MG63 (cell line): ENCODE measurements at places on chromosomes 3 and 15. TPM values are rescaled to one million over a fixed set of nuclear protein-coding genes. Genes with fewer than 3 reads are reported as not detected.

DNA sequence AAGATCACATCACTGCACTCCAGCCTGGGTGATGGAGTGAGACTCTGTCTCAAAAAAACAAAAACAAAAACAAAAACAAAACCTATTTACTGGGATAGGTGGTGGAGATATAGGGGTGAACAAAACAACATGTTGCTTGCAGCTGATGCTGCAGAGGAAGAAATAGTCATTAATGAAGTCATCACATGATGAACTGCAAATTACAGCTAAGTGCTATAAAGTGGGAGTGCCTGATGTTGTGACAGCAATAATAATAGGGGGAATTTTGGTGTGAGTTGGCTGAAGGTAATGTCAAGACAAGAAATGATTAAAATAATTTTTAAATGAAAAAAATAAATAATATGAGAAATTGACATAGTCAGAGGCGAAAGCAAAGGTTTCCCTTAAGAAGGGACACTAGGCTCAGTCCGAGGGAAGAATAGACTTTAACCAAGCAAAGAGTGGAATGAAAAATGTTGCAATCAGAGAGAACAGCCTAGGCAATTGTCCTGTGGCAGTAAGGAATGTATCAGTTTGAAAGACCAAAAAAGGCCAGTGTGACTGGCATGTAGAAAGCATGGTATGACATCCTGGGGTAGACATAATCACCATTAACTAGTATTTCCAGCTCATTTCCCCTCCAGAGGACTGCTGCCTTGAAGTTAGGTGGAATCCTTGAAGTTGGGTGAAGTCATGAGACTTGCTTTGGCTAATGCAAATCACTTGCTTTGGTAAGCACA, 14.7 kb upstream of the PIK3CB start:
- DNase-seq: no peak

DNA sequence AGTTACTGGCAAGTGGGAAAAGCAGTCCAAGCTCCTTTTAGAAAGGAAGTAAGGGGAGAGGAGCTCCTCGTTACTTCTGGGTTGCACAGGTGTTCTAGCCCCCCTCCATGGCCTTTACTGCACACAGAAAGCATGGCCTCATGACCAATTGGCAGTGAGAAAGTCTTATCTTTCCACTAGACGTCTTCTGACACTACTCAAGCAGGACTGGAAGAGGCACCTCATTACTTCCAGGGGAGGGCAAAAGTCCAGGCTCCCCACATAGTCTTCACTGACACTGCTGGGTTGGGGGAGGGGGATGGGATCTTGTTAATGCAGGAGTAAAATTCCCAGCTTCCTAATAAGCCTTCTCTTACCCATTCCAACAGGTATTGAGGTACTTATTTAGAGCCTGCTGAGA, 27.6 kb upstream of the TM2D3 start:
- no peak for DNase-seq

DNA sequence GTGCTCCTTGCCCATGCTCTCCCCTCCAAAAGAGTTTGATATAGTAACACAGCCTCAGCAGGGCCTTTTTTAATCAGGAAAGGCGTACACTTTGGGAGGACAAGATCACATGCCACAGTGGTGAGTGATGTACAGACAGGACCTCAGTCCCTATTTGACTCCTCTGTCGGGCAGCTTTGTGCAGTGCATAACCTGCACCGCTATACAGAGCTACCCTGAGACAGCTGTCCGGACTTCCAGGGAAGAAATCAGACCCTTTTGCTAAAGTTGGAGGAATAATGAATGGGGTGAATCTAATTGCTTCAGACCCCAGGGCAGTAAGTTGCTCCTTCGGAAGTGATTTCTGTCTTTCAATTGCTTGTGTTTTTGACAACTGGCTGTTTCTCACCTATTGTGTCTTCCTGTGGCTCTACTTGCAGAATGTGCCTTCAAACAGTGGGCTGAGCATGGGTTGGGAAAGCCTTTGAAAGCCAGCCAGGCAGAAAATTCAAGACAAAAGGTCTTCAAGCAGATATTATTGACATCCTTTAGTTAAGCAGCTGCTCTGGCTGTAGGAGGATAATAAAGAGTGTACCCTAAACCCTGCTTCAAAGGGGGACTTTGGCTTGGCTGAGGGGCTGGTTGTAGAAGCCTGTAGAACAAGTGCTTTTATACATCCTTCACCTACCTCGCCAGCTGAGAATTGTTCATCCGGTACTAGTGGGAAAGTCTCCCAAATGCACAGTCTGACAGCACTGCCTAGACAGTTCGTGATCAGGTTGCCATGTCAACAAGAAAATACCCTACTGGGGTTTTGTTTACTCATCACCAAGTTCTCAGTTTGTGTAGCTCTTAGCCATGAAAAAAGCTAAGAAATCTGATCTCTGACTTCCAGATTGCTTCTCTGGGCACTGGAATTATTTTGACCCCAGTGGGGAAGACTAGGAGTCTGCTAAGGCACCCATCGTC, 35.1 kb downstream of the SNTN start:
- DNase-seq: no peak

DNA sequence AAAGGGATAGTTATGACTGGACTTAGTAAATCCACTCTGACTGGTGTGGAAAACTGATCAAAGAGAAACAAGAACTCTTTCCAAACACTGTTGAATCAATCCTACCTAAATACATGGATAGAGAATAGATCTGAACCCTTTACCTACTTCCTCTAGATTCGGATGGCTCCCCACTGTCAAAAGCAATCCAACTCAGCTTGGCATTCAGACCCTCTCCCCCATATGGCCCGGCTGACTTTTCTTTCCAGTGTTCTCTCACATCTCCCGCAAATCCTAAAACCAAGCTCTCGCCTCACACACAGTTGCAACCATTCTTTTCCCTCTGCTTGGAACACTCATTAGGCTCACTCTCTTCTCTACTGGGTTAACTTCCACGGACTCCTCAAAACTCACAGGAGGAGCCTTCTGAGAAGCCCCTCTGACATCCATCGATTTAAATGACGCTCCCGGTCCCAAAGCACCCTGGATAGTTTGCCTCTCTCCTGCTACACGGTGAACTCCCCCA, 639 bp downstream of the SPICE1 start:
- no peak for DNase-seq

The SKOR1 gene
- not detected in 2 replicates for total RNA-seq

The FAM227B gene
- 0.44 and 2.8 TPM in 2 replicates for total RNA-seq

DNA sequence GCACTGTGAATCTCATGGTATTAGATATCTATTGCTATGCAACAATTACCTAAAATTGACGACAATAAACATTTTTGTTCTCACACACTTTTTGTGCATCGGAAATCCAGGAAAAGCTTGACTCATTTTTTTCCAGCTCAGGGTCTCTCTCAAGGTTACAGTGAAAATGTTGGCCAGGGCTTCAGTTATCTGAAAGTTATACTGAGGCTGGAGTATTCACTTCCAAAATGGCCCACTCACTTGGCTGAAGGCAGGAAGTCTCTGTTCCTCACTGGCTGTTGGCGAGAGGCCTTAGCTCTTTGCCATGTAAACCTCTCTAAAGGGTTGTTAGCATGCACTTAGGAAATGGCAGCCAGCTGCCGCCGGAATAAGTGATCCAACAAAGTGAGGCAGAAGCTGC, 41.4 kb downstream of the OSTN start:
- DNase-seq: no peak

The CCDC33 gene
- total RNA-seq: not detected in 2 replicates

DNA sequence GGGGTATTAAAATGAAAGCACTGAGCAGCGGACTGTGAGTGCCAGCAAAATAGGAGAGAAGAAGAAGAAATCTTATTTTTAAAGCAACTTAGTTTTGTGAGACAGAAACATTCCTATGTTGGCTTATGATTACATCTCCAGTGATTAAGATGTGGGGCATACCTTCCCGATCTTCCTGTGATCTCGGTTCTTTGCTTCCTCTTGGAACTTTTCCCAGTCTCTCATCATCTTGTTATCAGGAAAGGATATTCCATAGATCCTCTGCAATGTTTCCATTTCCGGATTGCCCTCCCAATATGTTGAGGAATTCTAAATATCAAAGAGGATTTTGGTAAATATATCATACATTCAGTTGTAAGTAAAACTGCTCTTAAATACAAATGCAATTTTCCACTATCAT, 22.2 kb downstream of the TARS3 start:
- no peak for DNase-seq

DNA sequence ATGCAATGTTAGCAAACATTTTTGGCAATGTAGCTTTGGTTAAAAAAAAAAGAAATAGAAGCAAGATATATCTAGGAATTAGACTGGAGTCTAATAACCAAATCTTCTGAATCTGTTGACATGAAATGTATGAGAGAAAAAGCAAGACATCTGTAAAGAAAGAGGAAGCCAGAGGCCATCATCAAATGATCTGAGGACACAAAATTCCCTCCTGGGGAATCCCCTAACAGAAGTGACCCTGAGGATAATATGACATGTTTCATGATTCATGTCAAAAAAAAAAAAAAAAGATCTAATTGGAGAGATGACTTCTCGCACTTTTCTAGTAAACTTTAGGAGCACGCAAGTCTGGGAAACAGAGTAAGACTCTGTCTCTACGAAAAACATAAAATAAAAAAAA, 70.9 kb downstream of the IMPG2 start:
- no peak for DNase-seq

The FOXB1 gene
- total RNA-seq: not detected in 2 replicates

- no peak for DNase-seq
These were observed 53.7 kb upstream of the CSTA start for GRCh38 chr3:122271246-122271898.

DNA sequence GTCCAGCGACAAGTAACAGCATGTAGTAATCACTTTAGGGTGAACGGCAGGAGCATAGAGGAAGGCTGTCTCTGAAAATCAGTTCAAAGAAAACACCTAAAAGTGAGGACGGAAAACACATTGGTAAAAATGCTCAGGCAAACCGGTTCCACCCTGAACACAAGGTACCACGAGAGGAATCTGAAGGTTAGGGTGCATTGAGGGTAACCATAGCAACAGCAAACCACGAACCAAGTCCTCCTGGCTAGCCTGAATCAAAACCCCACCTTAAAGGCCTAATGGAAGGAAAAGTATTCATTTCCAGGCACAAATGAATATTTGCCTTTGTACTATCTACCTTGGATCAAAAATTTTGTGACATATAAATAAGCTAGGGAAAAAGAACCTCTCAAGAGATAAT, 315.0 kb downstream of the OCA2 start:
- DNase-seq: no peak

DNA sequence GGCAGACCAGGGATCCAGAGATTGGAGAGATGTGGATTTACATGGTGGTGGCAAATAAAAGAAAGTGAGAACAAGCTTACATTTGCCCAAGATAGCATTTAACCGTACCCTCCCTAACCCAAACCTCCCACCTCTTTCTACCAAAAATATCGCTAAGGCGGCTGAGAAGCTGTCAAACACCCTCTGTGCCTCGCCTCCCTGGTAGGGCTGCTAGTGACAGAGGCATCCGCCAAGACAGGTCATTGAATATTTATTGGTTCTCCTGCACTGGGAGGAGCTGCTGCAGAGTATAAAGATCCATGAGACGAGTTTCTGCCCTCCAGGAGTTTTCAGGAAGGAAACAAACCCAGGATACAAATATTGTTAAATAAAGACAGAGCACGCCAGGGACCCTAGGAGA, 107.3 kb upstream of the TMC3 start:
- DNase-seq: no peak

GRCh38 chr3:29324180-29324651, 43.3 kb downstream of the RBMS3 start:
- DNase-seq: peak; percentile 67

DNA sequence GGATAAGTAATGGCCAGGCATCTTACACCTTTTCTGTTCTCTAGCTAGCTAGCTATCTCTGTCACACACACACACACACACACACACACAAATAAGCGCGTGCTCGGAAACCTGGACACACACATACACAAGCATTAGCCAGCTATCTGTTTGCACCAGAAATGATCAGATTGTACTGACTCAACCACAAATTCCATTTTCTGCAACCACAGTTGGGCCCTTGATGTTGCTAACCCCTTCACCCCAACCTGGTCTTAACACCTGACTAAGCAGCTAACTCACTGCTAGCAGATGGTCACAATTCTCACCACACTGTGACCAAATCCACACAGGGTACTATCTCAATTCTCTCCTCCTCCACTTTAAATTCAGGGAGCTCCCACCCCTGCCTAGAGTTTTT, 183.0 kb upstream of the THBS1 start:
- DNase-seq: no peak

- peak; percentile 35 for DNase-seq
These were observed 258.7 kb upstream of the TGFBR2 start for GRCh38 chr3:30347679-30348216.

DNA sequence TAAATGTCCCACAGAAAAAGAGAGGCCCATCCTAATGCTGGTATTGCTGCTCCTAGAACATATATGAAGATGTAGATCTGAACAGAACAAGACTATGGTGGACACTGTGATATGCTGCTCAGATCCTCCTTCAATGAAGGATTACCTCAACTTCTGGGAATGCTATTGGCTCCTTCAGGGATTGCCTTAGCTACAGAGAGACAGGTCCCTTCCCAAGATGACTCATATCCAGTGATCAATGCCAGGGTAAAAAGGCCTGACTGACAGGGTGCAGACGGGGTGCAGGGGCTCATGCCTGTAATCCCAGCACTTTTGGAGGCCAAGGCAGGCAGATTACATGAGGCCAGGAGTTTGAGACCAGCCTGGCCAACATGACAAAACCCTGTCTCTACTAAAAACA, 20.5 kb upstream of the STAG1 start:
- DNase-seq: peak; percentile 68

DNA sequence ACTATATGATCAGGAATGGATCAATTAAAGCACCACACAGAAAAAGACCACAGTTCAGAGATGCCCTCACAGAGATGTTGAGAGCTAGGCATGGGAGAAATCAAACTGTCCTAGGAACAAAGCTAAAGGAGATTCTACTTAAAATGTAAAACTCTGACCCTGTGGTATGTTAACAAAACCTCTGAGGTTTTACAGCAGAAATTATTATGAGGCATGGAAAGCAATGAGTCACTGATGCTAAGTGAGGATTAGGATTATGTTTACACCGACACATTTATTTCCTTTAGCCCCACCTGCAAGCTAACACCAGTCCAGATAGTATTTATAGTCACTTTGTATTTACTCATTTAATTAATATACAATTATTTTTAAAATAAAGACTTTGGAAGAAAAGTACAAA, 1242.2 kb downstream of the OTOL1 start:
- no peak for DNase-seq

- DNase-seq: peak; percentile 47
These were observed 140.0 kb upstream of the MEF2A start for GRCh38 chr15:99425657-99426301.

- peak; percentile 48 for DNase-seq
These were observed 91.8 kb downstream of the TOP2B start for GRCh38 chr3:25572919-25573385.

GRCh38 chr15:51955504-51955903, 16.1 kb downstream of the LEO1 start:
- DNase-seq: no peak

- DNase-seq: no peak
These were observed 6.8 kb downstream of the SLC26A6 start for GRCh38 chr3:48628277-48629017.

GRCh38 chr3:56616478-56617006, 59.6 kb downstream of the CCDC66 start:
- DNase-seq: no peak

GRCh38 chr3:53890726-53891475, 758 bp downstream of the SELENOK start:
- no peak for DNase-seq

GRCh38 chr3:69972672-69973071, 26.9 kb upstream of the SAMMSON start:
- no peak for DNase-seq

GRCh38 chr15:28994831-28995596, 109.2 kb downstream of the APBA2 start:
- DNase-seq: no peak
